Neural crest cell (in vitro differentiated cells): ENCODE measurements at places on chromosomes 3 and 15.

DNA sequence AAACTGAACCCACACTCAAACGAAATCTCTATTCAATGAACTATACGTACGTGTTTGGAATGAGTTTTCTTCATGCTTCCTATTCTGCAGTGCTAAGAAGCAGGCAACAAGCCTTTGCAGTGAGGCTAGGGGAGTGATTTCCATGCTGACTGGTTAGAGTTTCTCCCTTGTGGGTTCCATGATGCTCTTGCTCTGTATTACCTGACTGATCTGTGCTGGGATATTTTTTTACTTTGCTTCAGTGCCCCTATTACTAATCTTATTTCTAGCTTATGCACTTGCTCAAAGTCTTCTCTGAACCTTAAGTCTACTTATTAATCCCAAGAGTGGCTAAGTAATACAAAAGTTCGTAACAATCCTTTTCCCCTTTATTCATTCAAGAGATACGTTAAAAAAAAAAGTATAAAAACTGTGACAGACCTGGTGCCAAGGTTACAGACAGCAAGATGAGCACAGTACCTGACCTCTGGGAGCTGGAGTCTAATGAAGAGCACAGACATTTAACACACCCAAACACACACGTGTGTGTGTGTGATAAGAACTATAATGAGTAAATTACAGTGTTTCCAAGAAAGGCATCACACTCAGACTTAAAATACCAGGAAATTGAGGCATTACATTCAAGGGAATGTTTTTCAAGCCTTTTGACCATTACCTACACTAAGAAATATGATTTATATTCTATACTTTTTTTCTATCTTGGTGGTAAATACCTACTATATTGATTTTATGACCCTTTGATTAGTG lies 50.5 kb upstream of the FBN1 start:
- H3K4me3 ChIP-seq, result no peak overlapping the region
- H3K27ac ChIP-seq, result no peak overlapping the region
- DNase-seq, result no peak
- H3K36me3 ChIP-seq, result no peaks in the 10 kb centered on the region
- no peaks in the 10 kb centered on the region for H3K4me1 ChIP-seq

GRCh38 chr3:34183611-34184340 lies 385.3 kb downstream of the PDCD6IP start:
- no peak for DNase-seq
- no peaks in the 10 kb centered on the region for H3K27me3 ChIP-seq
- H3K27ac ChIP-seq, result no peak overlapping the region
- no peaks in the 10 kb centered on the region for H3K4me1 ChIP-seq
- H3K36me3 ChIP-seq, result no peaks in the 10 kb centered on the region

- no peaks in the 10 kb centered on the region for H3K27me3 ChIP-seq
- no peak for DNase-seq
- peaks cover 8% of the 10 kb centered on the region for H3K36me3 ChIP-seq
- H3K27ac ChIP-seq, result no peak overlapping the region
- H3K4me1 ChIP-seq, result peaks cover 31% of the 10 kb centered on the region
Measured at GRCh38 chr3:195240939-195241338, 30.0 kb downstream of the XXYLT1 start.

- no peak for DNase-seq
- peaks cover 39% of the 10 kb centered on the region for H3K4me1 ChIP-seq
- H3K36me3 ChIP-seq, result no peaks in the 10 kb centered on the region
Measured at GRCh38 chr15:43508991-43509659, 8.3 kb upstream of the MAP1A start.

DNA sequence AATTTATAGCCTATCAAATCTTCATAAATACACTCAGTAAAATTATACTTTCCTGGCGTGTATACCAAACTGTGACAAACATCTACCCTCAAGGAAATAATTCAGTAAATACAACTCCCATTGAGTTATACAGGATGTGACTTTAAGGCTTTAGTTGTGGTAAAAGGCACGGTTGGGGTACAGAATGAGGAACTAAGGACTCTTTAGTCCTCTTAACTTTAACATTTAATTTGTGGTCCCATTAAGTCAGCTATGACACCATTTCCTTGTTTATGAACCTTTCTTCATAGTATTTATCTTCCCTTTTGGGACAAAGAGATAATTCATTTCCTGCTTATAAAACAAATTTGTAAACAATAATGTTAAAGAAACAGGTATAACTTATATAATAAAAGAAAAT lies 30.2 kb downstream of the IFT80 start:
- H3K4me3 ChIP-seq, result no peak overlapping the region
- peaks cover 15% of the 10 kb centered on the region for H3K36me3 ChIP-seq
- no peak overlapping the region for H3K27ac ChIP-seq
- no peaks in the 10 kb centered on the region for H3K4me1 ChIP-seq

DNA sequence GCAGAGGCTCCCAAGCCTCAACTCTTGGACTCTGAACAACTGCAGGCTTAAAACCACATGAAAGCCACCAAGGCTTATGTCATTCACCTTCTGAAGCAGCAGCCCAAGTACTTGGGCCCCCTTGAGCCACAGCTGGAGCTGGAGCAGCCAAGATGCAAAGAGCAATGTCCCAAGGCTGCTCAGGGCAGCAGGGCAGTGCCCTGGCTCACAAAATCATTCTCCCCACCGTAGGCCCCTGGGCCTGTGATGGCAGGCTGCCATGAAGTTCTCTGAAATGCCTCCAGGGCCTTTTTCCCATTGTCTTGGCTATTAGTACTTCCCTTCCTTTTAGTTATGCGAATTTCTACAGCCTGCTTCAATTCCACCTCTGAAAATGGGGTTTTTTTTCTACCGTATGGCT lies 83.4 kb downstream of the DCLK3 start:
- H3K27ac ChIP-seq, result no peak overlapping the region
- no peaks in the 10 kb centered on the region for H3K27me3 ChIP-seq
- no peak overlapping the region for H3K4me3 ChIP-seq
- H3K36me3 ChIP-seq, result peaks cover 2% of the 10 kb centered on the region
- no peaks in the 10 kb centered on the region for H3K4me1 ChIP-seq
- DNase-seq, result no peak

GRCh38 chr3:169750665-169751064 lies 14.2 kb downstream of the TERC start:
- no peaks in the 10 kb centered on the region for H3K36me3 ChIP-seq
- no peak for DNase-seq
- no peak overlapping the region for H3K4me3 ChIP-seq
- no peak overlapping the region for H3K27ac ChIP-seq

GRCh38 chr3:194736896-194737600 lies 51.4 kb downstream of the FAM43A start:
- no peak for DNase-seq
- H3K36me3 ChIP-seq, result no peaks in the 10 kb centered on the region
- no peak overlapping the region for H3K4me3 ChIP-seq
- peaks cover 51% of the 10 kb centered on the region for H3K27me3 ChIP-seq
- no peak overlapping the region for H3K27ac ChIP-seq

DNA sequence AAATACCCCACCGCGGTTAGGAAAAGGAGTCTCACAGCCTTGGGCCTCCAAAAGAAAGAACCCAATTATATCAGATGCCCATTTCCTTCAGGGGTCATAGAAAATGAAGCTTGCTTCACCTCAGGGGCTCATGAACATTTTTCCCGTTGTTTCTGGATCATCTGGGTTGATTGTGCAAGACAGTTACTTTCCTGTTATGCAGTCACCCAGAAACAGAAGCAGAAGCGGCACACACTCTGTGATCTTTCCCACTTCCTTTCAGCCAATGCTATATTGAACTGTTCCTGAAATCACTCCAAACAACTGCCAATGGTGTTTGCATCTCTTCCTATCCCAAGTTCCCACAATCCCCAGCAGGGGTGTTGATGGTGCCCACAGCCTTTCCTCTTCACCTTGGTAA lies 295.6 kb upstream of the RASGRP1 start:
- H3K4me3 ChIP-seq, result no peak overlapping the region
- no peak overlapping the region for H3K27ac ChIP-seq

DNA sequence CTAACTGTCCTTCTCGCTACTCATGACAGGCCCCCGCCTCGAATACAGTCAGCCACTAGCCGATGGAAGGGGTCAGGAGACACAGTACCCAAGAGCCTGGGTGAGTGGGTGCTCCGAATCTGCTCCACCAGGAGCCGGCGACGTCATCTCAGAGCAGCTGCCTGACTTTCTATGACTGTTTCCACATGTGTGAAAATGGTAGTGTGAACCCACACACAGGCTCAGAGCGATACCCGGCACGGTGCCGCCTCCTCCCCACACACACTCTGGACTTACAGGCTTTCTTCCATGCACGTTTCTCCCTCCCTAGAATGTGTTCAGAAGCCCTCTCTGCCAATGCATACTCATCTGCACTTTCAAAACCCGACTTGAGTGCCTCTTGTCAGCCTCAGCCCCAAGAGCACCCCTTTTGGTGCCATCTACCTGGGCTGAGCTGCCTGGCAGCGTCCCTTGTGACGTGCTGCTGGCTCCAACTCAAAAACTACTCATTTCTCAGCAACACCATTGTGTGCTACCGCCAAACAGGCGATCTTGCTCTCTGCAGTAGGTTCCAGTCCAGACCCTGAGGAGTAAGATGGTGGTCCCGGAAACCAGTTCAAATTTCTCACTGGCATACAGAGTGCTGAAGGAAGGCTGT lies 29.7 kb downstream of the VGLL4 start:
- H3K27me3 ChIP-seq, result no peaks in the 10 kb centered on the region
- H3K36me3 ChIP-seq, result no peaks in the 10 kb centered on the region
- no peak overlapping the region for H3K4me3 ChIP-seq

GRCh38 chr3:138479438-138479863 lies 45.0 kb downstream of the ESYT3 start:
- H3K4me3 ChIP-seq, result no peak overlapping the region
- H3K27me3 ChIP-seq, result no peaks in the 10 kb centered on the region
- no peak overlapping the region for H3K27ac ChIP-seq
- no peaks in the 10 kb centered on the region for H3K36me3 ChIP-seq
- no peaks in the 10 kb centered on the region for H3K4me1 ChIP-seq
- DNase-seq, result peak; percentile 60

GRCh38 chr15:101136381-101137268 lies 115.2 kb downstream of the CHSY1 start:
- H3K4me3 ChIP-seq, result no peak overlapping the region
- peaks cover 11% of the 10 kb centered on the region for H3K4me1 ChIP-seq
- DNase-seq, result no peak
- H3K36me3 ChIP-seq, result no peaks in the 10 kb centered on the region

DNA sequence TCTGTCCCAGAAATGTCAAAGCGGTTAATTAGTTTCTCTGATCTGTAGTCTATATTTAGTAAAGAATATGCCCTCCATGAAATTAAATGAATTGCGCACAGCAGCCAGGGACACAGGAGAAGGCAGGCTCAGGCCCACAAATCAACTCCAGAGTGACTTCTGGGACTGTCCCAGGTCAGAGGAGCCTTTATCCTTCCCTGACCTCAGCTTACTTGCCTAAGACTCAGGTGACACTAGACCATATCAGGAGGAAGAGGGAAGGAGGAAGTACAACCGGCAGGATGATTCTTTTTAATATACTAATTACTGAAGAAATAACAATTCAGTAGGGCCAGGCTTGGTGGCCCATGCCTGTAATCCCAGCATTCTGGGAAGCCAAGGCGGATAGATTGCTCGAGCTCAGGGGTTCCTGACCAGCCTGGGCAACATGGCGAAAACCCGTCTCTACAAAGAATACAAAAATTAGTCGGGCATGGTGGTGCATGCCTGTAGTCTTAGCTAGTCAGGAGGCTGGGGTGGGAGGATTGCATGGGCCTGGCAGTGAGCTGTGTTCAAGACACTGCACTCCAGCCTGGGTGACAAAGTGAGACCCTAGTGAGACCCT lies 1.8 kb upstream of the GPR15 start:
- H3K27me3 ChIP-seq, result no peaks in the 10 kb centered on the region
- H3K27ac ChIP-seq, result peak overlapping the region; percentile 59
- no peak overlapping the region for H3K4me3 ChIP-seq
- H3K36me3 ChIP-seq, result no peaks in the 10 kb centered on the region
- no peak for DNase-seq
- peaks cover 4% of the 10 kb centered on the region for H3K4me1 ChIP-seq

- H3K4me1 ChIP-seq, result peaks cover 10% of the 10 kb centered on the region
- H3K27ac ChIP-seq, result no peak overlapping the region
- DNase-seq, result no peak
- no peak overlapping the region for H3K4me3 ChIP-seq
Measured at GRCh38 chr3:161474139-161474538, 22.5 kb upstream of the OTOL1 start.

DNA sequence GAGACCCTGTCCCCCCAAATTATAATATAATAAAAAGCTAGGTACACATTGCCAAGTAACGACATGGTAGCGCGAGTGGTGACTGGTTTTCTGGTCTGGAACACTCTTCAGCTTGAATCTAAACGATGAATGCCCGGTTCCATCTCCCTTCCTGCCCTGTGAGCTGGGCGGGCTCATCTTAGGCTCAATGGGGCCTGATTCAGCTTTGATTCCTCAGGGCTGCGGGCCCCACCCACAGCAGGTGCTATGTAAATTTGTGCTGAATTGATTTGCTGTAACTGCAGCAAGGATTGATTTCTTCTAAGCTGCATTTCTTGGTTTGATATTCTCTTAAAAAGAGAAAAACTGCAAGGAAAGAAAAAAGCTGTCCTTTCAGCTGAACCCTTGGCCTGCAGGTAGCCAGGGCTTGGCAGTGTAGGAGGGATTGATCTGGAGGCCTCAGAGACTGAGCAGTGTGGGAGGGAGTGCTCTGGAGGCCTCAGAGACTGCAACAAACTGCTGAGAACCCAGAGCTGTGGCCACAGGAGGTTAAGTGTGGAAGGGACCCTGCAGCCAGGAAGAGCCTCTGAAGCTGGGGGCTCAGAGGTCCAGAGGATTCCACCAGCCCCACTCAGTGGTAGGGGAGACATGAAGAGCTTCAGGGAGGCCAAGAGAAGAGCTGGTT lies 231.6 kb downstream of the XXYLT1 start:
- H3K27me3 ChIP-seq, result no peaks in the 10 kb centered on the region
- no peak for DNase-seq
- no peak overlapping the region for H3K4me3 ChIP-seq
- H3K4me1 ChIP-seq, result no peaks in the 10 kb centered on the region
- no peaks in the 10 kb centered on the region for H3K36me3 ChIP-seq

DNA sequence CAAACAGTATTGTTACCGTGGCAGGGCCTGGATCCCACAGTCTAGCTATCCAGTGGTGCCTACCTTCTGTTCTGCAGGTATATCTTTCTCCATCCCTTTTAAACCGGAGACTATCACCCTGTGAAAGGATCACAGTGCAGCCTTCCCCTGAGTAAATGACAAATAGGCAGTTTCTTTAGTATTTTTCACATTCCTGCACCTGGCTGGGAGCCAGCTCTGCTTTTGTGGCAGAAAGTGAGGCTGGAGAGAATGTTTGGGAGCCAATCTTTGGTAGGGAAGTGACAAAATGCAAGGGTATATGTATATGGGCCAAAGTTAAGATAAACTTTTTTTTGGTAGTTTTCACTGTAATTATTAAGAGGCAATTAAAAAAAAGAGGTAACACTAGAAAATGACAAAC lies 54.8 kb downstream of the ARHGEF26 start:
- H3K36me3 ChIP-seq, result peaks cover 3% of the 10 kb centered on the region
- H3K4me3 ChIP-seq, result no peak overlapping the region
- no peak overlapping the region for H3K27ac ChIP-seq
- H3K27me3 ChIP-seq, result no peaks in the 10 kb centered on the region

- no peak overlapping the region for H3K27ac ChIP-seq
- no peak for DNase-seq
- H3K27me3 ChIP-seq, result no peaks in the 10 kb centered on the region
- peaks cover 18% of the 10 kb centered on the region for H3K4me1 ChIP-seq
- H3K36me3 ChIP-seq, result peaks cover 17% of the 10 kb centered on the region
Measured at GRCh38 chr3:197362081-197362480, 63.7 kb upstream of the DLG1 start.
